ENCODE measurements at places on chromosomes 11 and 22.
A peak's percentile ranks its signal among the peaks of the same experiment; 100 is the strongest.

DNA sequence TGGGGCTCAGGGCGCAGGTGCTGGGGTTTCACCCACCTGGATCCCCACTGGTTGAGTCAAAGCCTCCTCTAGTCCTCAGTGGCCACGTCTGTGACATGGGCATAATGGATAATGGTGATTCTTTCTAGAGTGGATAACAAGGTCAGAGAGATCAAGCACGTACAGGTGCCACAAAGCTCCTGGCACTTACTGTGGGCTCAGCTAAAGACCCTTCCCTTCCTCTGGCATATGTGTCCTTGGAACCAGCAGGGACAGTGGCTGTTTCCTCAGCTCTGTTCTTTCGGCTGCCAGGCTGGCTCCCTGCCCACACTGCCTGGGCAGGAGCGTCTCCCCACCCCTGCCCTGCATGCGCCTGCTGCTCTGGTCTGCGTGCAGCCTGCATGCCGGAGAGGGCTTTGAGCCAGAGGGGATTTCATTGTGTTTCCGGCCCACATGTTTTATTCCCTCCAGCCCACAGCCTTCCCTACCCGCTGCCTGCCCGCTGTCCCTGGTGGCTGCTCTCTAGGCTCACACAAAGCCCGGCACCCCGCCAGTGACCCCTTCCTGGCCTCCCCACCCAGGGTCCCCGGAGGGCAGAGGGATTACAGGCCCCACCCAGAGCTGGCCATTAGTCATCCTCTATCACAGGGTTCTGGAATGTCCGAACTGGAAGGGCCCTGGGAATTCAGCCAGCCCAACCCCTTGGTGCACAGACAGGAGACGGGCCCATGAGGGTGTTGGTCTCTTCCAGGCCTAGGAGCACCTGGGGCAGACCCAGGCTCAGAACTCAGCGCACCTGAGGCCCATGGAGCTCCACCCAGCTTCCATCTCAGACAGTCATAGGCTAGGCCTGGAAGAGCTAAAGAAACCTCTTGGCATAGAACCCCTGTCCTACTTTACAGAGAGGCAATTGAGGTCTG is 55.3 kb upstream of the GCAT start:
- DNase-seq = peak; percentile 89

DNA sequence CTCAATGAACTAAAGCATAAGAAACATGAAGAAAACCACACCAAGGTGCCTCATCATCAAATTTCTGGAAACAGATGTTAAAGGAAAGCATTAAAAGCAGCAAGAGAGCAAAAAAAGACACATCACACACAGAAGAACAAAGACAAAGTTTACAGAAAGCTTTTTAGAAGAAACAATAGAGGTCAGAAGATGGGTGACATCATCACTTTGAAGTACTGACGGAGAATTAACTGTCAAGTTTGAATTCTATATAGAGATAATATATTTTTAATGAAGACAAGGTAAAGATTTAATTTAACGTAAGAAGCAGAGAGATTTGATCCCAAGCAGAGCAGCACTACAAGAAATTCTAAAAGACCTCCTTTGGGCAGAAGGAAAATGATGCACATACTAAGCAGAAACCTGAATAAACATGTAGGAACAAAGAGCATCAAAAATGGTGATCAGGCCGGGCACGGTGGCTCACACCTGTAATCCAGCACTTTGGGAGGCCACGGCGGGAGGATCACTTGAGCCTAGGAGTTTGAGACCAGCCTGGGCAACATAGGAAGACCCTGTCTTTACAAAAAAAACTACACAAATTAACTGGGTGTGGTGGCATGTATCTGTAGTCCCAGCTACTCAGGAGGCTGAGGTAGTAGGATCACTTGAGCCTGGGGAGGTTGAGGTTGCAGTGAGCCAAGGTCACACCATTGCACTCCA is 63.3 kb upstream of the RTL6 start:
- DNase-seq = no peak

- DNase-seq = no peak
These were observed 48.0 kb upstream of the AMPD3 start for GRCh38 chr11:10407055-10407454.

GRCh38 chr22:45638197-45638596 is 33.4 kb upstream of the ATXN10 start:
- DNase-seq = no peak

GRCh38 chr11:1733009-1733715 is 17.2 kb downstream of the IFITM10 start:
- no peak for DNase-seq

DNA sequence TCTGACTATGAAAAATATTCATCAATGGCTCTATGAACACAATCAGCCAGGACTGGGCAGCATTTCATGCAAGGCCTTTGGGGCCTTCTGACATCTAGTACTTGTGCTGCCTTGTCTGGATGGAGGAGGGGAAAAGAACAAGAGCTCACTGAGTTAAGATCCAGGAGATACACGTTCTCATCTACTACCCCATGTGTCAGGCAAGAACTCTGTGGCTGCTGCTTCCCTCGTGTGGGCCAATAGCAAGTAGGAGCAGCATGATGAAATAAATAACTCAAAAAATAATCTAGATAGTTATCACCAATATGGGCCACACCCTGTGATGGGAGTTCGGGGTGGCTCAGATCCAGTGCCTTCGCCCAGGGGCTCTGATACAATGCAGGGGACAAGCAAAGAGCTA is 7.3 kb downstream of the KCNE3 start:
- no peak for DNase-seq

- DNase-seq = no peak
These were observed 173.2 kb upstream of the SORL1-AS1 start for GRCh38 chr11:121625777-121626506.

DNA sequence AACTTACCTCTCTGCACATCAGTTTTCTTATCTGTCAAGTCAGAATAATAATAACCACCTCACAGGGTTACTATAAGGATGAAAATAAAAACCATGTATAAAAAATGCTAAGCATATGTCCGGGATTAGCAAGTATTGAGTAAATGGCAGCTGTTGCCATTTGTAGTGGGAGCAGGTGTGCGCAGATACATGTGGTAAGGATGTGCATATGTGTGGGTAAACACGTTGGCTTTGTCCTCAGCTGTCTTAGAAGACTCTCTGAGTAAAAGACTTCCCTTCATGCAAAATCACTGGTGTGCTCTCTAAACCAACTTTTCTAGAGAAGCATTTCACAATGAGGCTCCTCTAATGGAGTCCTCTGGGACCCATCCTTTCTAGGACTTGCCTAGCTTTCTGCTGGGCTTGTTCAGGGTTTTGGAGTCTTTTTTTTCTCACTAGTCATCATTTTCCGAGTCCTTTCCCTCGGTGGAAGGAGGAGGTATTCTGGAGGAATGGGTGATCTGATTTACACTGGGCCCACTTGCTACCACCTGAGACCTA is 62.4 kb downstream of the NELL1 start:
- DNase-seq = no peak

GRCh38 chr11:16788141-16789062 is 50.0 kb downstream of the C11orf58 start:
- DNase-seq = no peak

- DNase-seq = no peak
These were observed 7.6 kb downstream of the SLC29A2 start for GRCh38 chr11:66363805-66364535.

- no peak for DNase-seq
These were observed 175.7 kb upstream of the TTC12 start for GRCh38 chr11:113138731-113139130.

DNA sequence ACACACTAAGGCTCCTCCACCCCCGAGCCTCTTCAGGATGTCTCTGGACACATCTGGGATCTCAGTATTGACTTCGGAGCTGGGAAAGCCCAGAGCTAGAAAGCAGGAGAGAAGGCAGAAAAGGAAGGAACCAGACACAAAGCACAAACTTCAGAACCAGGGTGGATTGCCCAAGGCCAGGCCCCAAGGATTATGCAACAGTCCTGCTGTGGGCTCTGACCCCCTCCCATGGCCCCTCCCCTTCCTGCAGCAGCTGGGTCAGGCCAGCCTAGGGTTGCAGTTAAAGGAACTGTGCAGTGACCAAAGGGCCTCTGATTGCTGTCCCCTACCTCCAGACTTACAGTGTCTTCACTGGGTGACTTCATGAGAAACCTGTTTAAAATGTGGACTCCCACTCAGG is 5.3 kb downstream of the KCNE3 start:
- no peak for DNase-seq

- no peak for DNase-seq
These were observed 95.7 kb downstream of the OSBP2 start for GRCh38 chr22:30790366-30790765.

DNA sequence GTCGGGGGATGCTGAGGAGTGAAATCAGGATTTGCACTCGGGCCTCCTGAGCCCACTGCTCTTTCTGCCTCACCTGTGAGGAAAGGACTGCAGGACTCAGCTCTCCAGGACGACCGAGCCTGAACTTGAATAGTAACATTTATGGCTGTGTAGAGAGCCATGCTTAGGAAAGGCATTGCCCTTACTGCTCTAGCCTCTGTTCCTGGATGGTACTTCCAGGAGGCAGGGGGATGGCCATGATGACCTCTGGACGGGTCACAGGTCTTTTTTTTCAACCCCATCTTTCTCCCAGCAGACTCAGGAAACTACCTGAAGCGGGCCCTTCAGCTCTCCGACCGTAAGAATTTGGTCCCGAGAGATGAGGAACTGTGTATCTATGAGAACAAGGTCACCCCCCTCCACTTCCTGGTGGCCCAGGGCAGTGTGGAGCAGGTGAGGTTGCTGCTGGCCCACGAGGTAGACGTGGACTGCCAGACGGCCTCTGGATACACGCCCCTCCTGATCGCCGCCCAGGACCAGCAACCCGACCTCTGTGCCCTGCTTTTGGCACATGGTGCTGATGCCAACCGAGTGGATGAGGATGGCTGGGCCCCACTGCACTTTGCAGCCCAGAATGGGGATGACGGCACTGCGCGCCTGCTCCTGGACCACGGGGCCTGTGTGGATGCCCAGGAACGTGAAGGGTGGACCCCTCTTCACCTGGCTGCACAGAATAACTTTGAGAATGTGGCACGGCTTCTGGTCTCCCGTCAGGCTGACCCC is 11.3 kb downstream of the ANKK1 start:
- DNase-seq = no peak

DNA sequence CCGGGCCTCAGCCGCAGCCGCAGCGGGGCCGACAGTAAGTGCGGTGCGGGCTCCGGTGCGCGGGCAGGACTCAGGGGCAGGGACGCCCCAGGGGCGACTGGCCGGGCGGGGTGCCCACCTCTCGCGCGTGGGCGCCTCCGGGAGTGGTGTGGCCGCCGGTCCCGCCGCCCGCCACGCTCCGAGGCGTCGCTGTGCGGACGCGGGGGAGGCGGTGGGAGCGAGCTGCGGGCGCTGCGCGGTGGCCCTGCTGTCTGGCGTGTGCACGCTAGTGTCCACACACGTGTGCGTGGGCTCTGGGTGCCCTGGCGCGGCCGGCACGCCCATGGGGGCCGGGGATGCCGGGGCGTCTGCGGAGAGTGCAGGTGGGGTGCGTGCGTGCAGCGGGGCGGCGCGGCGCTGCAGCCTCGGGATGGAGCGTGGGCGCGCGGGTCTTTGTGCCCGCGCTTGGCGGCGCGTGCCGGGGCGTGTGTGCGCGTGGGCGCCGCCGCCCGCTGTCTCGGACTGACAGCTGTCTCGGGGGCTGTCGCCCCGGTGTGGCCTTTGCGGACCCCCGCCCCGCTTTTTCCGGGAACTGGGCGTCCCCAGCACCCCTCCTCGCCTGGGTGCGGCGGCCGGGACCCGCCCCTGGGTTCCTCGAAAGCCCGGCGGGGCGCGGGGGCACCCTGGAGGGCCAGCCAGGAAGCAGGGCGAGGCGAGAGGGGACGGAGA is 804 bp downstream of the KCNK4 start:
- no peak for DNase-seq

DNA sequence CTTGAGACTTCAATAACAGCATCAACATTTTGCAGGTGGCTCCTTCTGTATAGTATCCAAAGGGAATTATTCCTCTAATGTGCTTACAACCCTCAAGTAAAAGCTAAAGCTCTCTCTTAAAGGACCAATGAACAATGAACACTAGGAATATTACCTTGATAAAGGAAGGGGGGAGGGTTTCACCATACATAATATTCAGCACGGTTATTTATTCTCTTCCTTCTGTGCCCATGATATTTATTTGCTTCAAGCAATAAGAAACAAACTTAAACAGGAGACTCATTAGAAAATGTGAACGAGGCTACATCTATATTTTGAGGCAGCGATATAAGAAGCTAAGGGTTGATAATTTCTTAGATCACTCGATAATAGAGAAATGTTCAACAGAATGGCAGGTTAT is 21.2 kb downstream of the BLID start:
- DNase-seq = no peak

DNA sequence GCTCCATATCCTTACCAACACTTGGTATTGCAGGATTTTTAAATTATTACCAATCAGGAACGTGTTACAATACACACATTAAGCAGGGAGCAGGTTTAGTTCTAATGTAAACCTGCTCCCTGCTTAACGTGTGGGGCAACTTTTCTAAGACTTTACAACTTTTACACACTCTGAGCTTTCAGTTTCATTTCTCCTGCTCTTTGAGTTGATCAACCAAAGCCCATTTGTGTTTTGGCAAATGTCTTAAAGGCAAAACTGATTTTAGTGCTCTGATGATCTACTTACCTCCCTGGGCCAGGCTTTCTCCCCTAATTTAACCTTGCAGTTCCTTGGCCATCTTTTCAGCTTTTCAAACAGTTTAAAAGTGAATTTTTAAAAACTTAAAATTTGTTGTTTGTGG is 70.9 kb downstream of the ZBTB44 start:
- DNase-seq = no peak

GRCh38 chr22:31160328-31160978 is 471 bp downstream of the RNF185 start:
- DNase-seq = no peak

DNA sequence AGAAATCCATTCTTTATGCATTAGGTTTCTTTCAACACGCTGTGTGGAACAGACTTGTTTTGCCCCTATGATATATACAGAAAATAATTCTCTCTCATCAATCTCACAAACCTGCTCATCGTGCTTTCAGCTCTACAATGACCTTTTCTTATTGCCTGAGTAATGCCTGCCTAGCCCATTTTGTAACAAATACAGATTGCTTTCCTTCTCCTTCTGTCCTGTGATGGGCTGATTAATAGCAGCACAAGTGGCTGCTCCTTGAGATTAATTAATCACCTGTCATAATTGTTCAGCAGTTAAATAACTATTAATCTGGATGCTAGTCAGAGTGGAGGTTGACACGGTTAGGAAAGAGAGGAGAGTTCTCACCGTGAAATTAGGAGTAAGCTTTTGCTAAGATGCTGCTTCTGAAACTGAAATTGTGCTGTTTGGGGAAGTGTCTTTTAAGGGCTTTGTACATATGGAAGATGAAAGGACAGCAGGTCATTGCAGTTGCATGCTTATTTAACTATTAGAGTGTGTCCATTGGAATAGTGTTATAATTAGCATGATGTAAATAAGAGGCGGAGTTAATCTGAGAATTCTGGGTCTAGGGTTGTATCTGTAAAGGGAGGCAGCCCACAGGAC is 1430.5 kb downstream of the FAM181B start:
- DNase-seq = no peak

DNA sequence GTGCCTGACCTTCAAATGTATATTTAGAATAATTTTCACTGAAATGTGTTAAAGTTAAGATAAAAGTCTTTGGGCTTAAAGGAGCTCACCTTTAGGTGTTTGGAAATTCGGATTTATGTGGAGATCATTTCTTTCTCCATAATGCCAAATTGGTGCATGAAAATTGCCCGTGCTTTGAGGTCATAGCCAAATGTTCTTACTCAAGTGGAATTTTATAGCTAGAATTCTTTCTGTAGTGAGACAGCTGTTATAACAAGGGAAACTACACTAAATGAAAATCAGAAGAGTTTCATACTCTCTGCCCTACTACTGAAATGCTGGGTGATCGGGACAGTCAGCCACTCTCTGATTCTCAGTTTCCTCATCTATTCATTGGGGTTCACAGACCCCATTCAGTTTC is 89.5 kb upstream of the DBX1 start:
- DNase-seq = no peak

GRCh38 chr22:24501301-24502005 is 6.3 kb downstream of the UPB1 start:
- DNase-seq = no peak
